ENCODE measurements at places on chromosomes 11 and 22.

- no peak for DNase-seq
These were observed 961 bp downstream of the IPO7 start for GRCh38 chr11:9385327-9385899.

GRCh38 chr22:31504282-31504681 lies 7.9 kb downstream of the SFI1 start:
- DNase-seq, result no peak

DNA sequence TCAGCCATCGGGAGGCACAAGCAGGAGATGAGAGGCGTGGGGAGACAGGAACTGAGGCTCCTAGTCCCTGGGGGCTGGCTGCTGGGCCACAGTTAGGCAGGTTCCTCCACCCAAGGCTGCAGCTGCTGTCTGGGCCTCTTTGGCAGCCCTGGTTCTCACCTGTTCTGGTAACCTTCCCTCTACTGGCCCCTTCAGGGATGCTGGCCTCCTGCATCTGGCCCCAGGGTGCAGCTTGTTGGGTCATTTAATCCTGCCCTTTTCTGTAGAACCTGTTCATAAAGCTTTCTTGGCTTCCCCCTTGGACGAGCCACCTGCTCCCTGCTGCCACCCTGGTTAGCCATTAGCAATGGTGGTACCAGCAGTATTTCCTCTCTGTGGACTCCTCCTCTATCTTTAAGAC lies 5.5 kb downstream of the USH1C start:
- DNase-seq, result no peak

DNA sequence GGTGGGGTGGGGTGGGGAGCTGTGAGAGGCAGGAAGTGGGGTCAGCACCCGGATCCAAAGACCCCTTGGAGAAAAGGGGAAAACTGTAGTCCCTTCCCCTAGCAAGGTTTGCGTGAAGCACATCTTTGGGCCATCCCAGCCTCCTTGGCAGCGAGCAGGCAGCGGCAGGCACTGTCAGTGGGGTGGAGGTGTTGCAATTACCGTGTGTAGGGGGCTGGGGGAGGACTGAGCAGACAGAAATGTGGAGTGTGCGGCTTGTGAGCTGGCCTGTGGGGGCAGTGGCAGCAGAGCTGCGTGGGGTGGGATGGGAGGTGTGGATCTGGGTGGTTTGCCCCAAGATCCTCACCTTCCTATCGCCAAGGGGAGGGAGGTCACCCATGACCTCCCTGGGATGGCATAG lies 16.4 kb downstream of the DAGLA start:
- DNase-seq, result no peak

DNA sequence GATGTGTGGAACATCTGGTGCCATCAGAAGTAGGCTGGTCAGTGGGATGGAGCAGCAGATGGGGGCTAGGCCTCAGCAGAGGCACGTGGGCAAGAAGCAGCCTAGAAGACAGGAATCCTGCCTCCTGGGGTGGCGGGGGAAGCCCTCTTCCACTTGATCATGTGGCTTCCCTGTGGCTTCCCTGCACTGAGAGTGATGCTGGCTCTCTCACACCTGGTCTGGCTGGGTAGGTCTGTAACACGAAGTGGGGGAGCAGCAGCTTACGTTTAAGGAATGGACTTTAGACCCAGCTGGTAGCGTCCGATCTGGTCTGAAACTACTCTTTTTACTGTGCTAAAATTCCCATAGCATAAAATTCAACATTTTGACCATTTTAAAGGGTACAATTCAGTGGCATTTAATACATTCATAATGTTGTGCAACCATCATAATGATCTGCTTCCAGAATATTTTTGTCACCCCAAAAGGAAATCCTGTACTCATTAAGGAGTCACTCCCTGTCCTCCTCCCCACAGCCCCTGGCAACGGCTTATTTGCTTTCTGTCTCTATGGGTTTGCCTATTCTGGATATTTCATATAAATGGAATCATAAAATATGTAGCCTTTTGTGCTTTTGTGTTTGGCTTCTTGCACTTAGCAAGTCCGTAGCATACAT lies 21.7 kb downstream of the PTPN5 start:
- DNase-seq, result no peak

DNA sequence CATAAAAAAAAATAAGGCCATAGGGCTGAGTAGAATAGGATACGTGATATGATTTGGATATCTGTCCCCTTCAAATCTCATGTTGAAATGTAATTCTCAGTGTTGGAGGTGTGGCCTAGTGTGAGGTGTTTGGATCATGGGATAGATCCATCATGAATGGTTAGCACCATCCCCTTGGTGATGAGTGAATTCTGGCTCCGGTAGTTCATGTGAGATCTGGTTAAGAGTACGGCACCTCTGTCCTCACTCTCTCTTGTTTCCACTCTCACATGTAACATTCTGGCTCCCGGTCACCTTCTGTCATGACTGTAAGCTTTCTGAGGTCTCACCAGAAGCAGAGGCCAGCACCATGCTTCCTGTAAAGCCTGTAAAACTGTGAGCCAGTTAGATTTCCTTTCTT lies 45.5 kb downstream of the RAB30 start:
- no peak for DNase-seq

GRCh38 chr11:7533199-7534041 lies 19.6 kb downstream of the PPFIBP2 start:
- DNase-seq, result no peak
